ENCODE measurements at places on chromosomes 2 and 18. TPM values are rescaled to one million over a fixed set of nuclear protein-coding genes. Genes with fewer than 3 reads are reported as not detected.

- DNase-seq, result peak; percentile 88
These were observed 110.7 kb upstream of the OTX1 start for GRCh38 chr2:62939735-62940491.

DNA sequence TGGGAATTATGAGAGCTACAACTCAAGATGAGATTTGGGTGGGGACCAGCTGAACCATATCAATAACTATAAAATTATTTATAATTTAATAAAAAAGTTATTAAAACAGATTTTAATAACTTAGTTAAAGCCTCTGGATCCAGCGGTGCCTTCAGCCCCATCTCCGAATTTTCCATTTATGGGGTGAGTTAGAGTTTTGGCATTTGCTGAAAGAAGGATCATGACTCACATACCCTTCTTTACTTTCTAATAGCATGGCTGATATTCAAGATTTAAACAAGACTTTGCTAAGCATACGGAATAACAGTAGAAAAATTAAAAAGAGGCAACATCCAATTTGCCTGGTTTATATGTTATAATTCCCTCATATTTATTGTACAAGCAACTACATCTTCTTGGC is 94.5 kb downstream of the RDH14 start:
- peak; percentile 26 for DNase-seq

Gene GCKR
- 0.11 TPM for total RNA-seq

Gene ALK
- total RNA-seq, result not detected

Gene RPS27A
- total RNA-seq, result 1,113 TPM

Gene GKN1
- total RNA-seq, result not detected

DNA sequence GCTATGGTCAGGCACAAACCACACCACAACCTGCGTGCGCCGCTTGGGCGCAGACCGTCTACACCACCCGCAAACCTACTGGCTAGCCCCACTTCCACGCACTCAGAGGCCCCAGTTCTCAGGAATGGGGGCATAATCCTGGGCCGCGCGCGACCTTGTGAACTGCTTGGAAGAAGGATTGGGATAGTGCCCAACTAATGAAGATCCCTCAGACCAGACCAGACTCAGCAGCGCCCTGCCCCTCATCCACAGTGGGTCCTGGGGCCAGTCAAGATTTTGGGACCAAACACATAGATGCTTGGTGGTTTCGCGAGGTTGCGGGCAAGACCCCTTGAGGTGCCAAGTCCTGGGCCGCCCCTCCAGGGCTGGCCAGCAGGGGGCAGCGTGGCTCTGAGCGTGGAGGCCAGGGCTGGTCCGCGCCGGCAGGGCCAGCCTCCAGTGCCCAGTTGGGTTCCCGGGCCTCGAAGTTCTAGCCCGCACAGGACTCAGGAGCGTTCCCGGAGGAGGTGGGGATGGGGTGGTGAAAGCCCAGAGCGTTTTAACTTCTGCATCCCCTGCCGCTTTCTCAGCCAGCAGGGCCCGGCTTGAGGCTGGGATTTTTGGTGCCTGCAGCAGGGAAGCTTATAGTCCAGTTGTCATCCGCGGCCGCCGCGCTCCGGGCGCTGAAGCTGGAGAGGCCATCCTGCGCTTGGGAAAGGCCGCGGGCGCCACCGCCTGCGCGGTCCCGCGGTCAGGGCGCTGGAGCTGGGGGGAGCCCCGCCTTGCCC is 8.3 kb downstream of the OSR1 start:
- DNase-seq, result peak; percentile 39

DNA sequence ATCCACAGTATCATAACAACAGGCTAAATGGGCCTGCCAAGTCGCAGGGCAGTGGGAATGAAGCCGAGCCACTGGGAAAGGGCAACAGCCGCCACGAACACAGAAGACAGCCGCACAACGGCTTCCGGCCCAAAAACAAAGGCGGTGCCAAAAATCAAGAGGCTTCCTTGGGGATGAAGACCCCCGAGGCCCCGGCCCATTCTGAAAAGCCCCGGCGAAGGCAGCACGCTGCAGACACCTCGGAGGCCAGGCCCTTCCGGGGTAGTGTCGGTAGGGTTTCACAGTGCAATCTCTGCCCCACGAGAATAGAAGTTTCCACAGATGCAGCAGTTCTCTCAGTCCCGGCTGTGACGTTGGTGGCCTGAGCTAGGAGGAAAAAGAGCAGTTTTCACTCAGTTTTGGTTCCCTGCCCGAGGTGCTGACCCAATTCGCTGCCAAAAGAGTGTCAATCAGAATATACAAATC is 32.2 kb downstream of the KCTD18 start:
- DNase-seq, result no peak

Data from GM23248 (cell line).